ENCODE measurements at places on chromosomes 12 and 14. TPM values are rescaled to one million over a fixed set of nuclear protein-coding genes. Genes with fewer than 3 reads are reported as not detected.

Gene PIWIL1
- polyA plus RNA-seq: 0.13 TPM

Gene KRR1
- 74.7 TPM for polyA plus RNA-seq

Gene BEST3
- polyA plus RNA-seq: 0.06 TPM

Gene PLXNC1
- 0.17 TPM for polyA plus RNA-seq

Gene PROX2
- polyA plus RNA-seq: not detected

Gene MAP3K9
- polyA plus RNA-seq: 7.2 TPM

Gene TAS2R7
- not detected for polyA plus RNA-seq

Gene FKBP11
- 18.1 TPM for polyA plus RNA-seq

Gene HOXC6
- polyA plus RNA-seq: 4.7 TPM

Gene TBC1D30
- 0.41 TPM for polyA plus RNA-seq

DNA sequence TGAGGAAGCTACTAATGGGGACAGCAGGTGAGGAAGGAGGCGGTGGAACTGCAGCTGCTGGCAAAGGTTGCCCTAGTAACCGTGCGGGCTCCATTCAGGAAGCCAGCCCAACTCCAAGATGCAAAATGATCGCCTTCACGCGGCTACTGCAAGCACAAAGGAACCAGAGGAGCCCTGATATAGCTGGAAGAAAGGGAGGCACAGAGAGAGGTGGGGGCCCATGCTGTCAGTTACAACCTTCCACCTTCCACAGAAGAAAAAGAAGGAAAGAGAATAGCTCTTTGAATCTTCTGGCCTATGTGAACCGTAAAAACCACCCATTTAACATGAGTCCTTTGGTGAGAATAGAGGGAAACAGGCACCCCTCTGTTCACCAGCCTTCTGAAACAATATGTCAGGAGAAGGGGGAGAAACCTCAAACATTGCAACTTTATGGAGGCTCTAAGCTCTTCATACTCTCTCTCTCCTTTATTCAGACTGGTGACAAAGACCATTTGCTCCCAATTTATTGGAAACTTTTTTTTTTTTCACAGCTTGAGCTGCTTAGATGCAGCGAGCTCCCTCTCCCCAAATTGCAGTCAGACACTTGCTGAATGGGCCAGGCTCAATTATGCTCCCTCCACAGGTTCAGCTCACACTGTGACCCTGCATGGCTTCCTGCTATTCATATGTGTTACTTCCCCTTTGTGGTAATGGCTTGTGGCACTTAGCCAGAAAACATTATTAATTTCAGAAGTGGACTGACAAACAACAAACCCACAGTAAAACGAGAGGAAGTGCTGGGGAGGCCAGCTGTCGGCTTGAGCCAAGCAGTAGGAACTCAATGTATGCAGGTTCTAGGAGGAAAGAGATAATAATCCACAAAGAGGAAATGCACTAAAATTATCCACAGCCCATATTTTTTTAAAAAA lies 6.2 kb downstream of the DUSP6 start:
- DNase-seq: no peak

DNA sequence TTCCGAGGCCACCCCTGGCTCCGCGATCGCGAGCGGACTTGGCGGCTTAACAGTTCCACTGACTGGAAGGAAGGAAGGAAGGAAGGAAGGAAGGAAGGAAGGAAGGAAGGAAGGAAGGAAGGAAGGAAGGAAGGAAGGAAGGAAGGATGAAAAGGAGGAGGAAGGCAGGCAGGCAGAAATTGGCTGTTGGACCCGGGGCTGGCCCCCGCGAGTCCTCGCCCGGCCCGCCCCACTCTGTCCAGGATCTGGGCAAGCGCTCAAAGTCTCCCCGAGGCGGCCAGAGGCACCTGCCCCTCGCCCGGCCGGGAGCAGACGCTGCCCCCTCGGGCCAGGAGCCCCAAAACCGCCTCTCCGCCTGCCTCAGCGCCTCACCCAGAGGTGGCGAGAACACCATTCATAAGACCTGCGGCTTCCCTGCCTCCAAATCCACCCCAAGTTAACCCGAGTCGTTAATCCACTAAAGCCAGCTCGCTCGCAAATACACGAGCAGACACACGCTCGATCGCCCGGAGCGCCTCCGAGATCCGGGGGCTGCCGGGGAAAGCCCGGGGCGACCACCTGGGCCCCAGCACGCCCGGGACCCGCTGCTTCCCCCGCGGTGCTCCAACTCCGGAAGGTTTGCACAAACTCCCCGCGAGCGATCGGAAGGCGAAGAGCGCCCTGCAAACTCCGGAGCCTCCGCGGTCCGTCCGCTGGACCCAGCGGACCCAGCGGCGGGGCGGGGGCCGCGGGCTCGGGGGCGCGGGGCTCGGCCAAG lies 844 bp downstream of the DPF3 start:
- no peak for DNase-seq

- DNase-seq: no peak
Observed at GRCh38 chr12:20832911-20833310, 22.4 kb downstream of the SLCO1B3 start.

GRCh38 chr12:68335462-68335861 lies 3.3 kb upstream of the MDM1 start:
- DNase-seq: no peak

- no peak for DNase-seq
Observed at GRCh38 chr14:102775855-102776760, 1.1 kb upstream of the TRAF3 start.

- DNase-seq: no peak
Observed at GRCh38 chr12:50985322-50985721, 33.0 kb downstream of the HIGD1C start.

- DNase-seq: no peak
Observed at GRCh38 chr14:71183876-71184689, 276.8 kb downstream of the PCNX1 start.

GRCh38 chr12:70049596-70050360 lies 193.5 kb upstream of the CNOT2 start:
- no peak for DNase-seq

DNA sequence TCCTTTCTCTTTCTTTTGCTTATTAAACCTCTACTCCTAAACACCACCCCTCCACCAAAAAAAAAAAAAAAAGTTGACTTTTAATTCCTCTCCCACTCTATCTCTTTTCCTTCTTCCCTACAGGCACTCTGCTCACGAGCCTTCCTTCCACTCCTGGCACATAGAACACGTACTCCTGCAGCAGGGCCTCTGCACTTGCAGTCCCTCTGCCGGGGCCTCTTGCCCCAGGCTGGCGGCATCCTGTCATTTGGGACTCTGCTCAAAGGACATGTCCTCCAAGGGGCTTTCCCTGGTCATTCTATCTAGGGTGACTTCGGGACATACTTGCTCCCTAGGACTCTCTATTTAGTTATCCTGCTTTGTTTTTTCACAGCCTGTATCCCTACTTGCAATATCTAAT lies 7.7 kb downstream of the FOS start:
- DNase-seq: no peak

DNA sequence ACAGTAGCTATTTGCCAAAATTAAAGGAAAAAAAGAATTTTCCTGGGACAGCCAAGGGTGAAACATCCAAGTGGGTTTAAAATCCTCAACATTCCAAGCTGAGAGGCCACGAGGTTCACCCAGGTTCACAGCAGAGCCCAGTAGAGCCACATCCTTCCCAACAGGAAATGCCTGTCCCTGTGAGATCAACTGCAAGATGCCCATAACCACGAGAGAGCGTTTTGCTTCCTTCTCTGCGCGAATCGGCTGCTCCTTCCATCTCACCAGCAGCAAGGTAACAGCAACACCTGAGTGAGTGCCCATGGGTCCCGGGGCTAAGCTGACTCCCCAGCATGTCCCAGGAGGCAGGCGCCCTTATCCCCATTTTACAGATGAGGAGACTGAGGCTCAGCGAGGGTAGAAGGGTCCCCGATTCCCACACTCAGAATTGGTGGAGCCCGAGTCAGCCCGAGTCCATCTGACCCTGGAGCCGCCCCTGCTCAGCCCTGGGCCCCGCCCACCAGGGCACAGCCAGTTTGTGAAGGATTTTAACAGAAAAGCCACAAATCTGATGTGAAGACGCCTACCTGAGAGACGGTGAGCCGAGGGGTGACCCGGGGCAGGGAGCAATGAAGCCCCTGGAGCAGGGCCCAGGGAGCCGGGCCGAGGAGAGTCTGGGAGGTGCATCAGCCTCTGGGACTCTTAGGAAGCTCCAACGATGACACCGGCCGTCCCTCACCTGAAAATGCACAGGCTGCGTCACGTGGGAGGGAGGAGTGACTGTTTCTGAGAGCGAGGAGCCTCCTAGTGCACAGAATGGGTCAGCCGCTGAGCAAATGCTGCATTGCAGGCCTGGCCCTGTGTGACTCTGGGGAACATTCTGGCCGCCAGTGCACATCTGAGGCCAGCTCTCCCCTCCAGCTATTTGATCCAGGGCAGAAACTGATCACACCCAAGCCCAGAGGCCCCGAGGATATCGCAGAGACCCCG lies 236.9 kb upstream of the SFSWAP start:
- DNase-seq: no peak

DNA sequence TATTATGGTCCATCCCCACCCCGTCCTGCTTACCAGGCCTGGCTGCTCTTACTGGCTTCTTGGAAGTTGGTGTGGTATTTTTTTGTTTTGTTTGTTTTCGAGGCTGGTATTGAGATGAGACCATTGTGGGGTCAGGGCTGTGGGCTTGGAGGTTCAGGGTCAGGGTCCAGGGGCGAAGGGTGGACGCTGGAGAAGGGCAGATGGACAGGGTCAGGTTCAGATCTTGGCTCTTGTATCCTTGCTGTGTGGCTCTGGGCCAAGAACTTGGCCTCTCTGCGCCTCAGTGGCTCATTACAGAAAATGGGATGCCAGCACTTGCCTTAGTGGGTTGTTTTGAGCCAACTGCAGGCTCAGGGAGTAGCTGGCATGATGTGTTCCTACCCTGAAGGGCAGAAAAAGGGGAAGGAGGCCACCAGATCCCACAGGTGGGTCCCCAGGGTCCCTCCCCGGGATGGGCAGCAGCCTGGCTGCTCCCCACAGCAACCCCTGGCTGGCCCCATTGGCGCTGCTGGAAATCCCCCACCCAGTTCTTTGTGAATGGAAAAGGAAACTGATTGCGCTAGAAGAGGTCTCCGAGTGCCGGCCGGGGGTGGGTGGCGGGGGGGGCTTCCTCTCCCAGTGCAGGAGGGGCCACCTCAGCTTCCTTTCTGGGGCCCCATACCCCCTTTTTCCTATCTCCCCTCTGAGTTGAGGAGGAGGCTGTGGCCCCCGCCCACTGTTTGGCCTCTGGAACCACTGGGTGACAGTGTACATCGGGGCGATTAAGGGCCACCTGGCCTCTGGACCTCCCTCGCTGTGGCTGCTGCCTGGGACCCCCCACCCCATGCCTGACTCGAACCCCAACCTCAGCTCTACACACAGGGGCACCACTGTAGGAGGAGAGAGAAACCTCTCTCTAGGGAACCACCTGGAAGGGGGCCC lies 25.0 kb downstream of the SH2B3 start:
- no peak for DNase-seq

DNA sequence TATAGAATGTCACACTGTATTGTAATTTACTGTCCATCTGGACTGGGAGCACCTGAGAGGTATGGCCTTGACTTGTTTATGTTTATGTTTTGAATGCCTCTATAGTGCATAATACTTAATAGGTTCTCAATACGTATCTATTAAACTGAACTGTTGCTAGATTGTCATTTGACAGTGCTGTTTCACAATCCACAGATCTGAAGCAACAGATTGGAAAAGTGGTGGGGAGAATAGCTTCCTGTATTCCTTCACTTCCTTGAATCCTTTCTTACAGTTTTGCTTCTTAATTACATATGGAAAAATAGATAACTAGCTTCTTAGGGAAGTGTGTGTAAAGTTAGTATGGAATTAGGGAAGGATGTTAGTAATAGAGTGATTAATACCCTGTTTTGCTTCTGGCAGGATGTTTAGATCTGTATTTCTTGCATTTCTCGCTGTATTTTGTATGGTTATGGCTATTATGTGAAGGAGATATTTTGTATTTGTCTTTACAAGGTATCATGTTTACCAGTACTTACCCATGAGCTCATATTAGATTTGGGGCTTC lies 4.5 kb downstream of the CNOT2 start:
- no peak for DNase-seq

DNA sequence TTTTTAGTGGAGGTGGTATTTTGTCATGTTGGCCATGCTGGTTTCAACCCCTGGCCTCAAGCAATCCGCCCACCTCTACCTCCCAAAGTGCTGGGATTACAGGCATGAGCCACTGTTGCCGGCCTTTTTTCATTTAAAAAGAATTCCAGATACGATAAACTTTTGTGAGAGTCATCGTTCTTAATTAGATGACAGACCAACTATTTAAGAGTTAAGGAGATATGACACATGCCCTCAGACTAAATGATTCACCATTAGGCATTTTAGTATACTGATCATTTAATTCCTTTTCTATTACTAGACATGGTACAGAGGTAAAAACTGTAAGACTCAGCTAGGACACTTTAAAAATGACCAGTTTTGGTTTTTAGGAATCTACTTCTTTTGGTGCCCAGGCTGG lies 2.4 kb downstream of the ANKRD13A start:
- DNase-seq: no peak

- DNase-seq: no peak
Observed at GRCh38 chr14:94987409-94987808, 169.9 kb downstream of the DICER1 start.

- no peak for DNase-seq
Observed at GRCh38 chr14:22190411-22191191, 398.4 kb downstream of the DAD1 start.

GRCh38 chr12:122888232-122888752 lies 7.6 kb downstream of the VPS37B start:
- peak; percentile 82 for DNase-seq

GRCh38 chr12:108302403-108303311 lies 36.5 kb downstream of the CMKLR1 start:
- DNase-seq: no peak

DNA sequence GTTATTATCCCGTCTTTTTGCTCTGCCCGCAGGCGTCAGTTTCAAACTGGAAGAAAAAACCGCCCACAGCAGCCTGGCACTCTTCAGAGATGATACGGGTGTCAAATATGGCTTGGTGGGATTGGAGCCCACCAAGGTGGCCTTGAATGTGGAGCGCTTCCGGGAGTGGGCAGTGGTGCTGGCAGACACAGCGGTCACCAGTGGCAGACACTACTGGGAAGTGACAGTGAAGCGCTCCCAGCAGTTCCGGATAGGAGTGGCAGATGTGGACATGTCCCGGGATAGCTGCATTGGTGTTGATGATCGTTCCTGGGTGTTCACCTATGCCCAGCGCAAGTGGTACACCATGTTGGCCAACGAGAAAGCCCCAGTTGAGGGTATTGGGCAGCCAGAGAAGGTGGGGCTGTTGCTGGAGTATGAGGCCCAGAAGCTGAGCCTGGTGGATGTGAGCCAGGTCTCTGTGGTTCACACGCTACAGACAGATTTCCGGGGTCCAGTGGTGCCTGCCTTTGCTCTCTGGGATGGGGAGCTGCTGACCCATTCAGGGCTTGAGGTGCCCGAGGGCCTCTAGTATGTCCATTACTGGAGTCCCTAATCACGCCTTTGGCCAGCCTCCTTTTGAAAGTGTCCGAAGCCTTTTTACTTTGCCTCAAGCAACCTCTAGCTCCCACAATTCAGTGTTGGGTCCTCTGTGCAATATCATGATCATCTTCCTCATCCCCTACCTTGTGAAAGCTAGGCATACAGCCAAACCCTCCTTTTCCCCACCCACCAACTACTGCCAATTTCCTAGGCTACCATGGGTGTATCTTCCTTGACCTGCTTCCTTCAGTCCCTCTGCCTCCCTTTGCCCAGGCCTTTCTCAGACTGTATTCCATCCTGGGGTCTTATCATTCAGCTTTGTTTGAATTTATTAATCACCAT lies 891 bp downstream of the SPRYD4 start:
- no peak for DNase-seq

GRCh38 chr14:103628221-103628683 lies 759 bp upstream of the KLC1 start:
- no peak for DNase-seq

Measured in keratinocyte (primary cell).